Activated CD4-positive, alpha-beta T cell treated with anti-CD3 and anti-CD28 coated beads for 24 hours (primary cell): ENCODE measurements at places on chromosomes 12 and 14.

DNA sequence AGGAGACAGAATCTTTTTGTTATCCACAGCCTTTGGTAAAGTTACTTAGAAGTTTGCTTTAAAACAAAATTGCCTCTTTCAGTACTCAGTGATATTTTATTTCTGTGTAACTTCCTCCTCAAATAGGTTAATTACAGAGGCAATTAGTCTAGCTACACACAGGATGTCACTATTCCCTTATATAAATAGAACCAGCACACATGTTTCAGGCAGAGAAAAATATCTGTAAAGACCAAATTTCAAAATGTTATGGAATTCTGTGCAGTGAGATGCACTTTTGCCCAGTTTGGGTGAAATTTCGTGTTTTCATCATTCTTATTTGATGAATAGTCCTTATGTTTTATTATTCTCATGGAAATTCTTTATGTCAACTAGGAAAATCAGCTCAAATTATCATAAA lies 410.6 kb upstream of the SOX5 start:
- no peak for DNase-seq

DNA sequence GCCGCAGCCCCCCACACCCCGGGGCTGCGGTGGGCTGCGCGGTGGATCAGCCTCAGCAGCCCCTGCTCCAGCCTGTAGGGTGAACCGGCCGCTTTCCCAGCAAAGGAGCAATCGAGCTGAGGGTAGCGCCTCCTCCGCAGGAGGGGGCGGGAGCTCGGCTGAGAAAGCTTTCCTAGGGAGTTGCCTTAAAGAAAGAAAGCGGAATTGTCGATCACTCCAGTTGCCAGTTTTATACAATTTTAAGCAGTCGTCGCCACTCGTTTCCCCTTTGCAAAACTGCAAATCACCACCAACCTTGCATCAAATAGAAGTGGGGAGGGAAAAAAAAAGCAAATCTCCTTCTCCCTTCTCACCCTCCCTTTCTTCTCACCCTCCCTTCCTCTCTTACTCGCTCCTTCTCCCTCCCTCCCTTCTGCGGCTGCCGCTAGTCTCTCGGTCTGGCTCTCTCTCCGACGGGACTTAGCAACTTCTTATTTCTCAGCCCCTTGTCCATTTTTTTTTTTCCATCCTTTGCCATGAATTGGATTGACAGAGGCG lies at the start of gene PDE3A:
TSS of gene PDE3A (plus strand) at position 424 of the 537 bp plus-strand sequence. CDS start 748 bp downstream, outside the sequence.
- DNase-seq, result no peak

DNA sequence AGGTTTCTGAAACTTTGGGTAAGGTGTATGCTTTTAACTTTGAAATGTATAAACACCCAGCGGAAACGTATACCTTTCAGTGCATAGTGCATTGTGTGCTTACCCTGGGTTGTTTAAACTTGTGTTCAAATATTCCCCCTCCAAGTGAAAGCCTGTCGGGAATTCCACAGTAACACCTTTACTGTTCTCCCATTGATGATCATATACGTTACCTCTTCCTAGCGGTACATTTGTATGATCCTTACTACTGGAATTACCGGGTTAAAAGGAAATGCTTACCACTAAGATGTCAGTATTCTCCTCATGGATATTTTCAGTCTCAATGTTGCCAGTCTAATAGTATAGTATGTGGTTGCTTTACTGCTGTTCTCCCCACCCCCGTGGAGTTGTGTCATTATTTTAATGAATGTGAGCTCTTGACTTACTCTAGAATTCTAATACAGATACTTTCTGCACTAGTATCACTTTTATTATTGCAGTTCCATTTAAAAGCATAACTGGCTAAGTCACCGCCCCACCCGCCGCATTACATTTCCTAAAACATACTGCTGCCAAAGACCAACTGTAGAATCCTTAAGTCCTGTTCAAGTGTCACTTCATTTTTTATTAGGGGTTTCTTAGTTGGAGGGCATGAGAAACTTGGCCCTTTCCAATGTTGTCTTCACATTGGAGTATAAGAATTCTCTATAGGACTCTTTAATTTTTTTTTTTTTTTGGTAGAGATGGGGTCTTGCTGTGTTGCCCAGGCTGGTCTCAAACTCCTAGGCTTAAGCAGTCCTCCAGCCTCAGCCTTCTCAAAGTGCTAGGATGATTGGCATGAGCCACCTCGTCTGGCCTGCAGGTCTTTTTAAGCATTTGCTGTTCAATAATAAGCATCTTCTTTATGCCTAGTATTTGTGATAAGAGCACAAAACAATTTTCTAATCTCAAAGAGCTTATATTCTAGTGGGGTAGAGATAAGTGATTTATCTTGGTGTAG lies 24.9 kb downstream of the NUDT4 start:
- no peak for DNase-seq

DNA sequence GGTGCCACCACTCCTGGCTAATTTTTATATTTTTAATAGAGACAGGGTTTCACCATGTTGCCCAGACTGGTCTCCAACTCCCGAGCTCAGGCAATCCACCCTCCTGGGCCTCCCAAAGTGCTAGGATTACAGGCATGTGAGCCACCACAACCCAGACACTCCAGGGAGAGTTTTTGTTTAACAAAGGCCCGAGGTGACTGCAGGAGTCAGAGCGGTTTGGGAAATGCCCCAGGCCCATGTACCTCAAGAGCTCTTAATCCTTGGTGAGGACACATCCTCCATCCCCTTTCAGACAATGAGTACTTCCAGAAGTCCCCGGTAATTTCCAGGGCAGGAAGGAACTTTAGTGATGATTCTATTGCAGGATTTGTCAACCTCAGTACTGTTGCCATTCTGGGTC lies 176.0 kb downstream of the ESRRB start:
- DNase-seq, result no peak

DNA sequence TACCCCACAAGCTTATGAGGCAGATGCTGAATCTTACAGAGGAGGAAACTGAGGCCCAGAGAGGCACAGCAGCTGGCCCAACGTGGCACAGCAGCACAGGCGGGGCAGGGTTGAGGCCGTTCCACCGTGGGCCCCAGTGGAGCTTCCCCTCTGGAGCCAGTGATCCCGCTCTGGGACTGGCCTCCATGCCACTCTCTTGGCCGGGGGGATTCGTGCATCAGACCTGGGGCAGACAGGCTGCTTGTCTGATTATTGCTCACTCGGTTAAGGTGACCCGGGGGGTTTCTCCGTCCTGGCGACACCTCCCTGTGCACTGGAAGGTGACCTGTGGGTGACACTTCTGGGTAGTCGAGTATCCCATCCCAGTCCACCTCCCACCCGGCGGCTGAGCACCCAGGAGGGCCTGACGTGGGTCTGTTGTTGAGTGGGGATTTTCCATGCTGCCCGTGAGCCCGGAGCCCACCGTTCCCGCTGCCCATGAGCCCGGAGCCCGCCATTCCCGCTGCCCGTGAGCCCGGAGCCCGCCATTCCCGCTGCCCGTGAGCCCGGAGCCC lies 27.8 kb downstream of the NOC4L start:
- no peak for DNase-seq

DNA sequence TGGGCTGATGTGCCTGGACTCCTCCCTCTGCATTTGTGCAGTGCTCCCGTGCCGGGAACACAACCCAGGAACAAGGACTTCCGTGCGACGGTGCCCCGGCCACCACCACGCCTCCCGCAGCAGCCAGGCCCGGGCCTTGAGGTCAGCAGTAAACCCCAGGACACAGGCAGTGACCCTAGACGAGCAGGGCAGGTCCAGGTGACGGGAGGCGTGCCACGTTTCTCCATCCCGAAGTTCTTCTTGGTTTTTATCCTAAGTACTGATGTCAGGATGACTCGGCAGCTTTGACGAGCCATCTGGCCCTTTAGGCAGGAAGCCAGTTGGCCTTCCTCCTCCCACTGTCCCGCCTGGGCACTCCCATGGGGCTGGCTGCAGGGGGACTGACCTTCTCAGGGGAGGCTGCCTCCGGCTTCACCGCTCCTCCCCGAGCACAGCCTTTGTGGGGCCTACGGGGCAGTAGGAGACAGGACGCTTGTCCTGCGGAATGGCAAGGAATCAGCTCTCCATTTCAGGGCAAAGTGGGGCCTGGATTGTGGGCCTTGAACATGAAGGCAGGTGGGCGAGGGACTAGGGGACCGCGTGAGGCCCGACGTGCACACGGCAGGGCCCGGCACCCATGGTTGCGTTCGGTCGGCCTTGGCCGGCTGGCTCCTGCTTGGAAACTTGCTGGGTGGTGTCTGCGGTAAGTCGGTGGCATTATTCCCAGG lies 94.1 kb downstream of the FBXL14 start:
- no peak for DNase-seq

DNA sequence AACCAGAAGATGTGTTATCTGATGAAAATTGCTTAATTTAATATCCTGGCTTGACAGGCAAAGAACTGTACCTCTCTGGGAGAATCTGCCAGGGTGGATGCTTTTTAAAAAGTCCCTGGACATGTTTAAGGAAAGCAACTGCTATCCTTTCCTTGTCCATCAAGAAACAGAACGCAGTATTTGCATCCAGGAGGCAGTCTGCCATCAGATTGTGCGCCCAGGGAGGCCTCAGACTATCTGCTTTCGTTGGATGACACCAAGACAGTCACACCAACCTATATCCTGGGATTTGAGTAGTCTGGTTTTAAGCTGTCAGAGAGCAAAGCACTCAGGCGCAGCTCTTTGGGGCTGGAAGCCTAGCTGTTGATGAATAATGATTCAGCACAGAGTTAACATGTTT lies 121.9 kb downstream of the TBX5 start:
- no peak for DNase-seq

DNA sequence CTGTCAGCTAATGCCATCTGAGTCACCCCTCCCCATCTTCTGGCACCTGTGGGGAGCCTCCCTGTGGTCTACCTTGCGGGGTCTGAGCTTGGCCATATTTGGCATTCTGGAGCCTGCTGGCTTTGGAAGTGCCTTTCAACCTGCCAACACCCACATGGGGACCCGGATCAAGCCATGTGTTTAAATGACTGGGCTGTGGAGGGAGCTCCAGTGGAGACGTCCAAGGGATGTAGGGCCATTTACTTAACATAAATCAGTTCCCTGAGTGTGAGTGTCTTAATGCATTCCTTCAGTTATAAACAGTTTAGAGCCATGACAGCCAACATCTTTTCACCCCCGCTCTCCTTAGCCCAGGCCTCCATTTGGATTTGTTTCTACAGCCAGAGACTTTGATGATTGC lies 22.0 kb downstream of the CACNA1C start:
- no peak for DNase-seq

- no peak for DNase-seq
Measured at GRCh38 chr12:6295094-6295811, 15.2 kb upstream of the PLEKHG6 start.

- DNase-seq, result no peak
Measured at GRCh38 chr12:66482351-66483203, 180.3 kb downstream of the HELB start.

- DNase-seq, result no peak
Measured at GRCh38 chr14:102479777-102480176, 29.8 kb downstream of the ANKRD9 start.

DNA sequence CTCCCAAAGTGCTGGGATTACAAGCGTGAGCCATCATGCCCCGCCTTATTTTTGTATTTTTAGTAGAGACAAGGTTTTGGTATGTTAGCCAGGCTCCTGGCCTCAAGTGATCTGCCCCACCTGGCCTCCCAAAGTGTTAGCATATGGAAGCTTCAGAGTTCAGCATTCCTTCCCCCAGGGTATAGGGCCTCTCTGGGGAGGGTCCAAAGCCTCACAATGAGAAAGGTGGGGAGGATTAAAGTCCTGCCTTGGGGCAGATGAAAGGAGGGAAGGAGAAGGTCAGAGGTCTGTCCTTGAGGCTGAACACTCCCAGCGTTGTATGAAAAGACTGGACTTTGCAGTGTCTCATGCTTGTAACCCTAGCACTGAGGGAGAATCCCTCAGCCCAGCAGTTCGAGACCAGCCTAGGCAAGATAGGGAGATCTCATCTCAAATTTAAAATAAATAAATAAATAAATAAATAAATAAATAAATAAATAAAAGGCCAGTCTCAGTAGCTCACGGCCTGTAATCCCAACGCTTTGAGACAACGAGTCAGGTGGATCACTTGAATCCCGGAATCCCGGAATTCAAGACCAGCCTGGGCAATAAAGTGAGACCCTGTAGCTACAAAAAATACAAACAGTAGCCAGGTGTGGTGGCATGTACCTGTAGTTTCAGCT lies 22.0 kb upstream of the RCOR1 start:
- DNase-seq, result no peak

DNA sequence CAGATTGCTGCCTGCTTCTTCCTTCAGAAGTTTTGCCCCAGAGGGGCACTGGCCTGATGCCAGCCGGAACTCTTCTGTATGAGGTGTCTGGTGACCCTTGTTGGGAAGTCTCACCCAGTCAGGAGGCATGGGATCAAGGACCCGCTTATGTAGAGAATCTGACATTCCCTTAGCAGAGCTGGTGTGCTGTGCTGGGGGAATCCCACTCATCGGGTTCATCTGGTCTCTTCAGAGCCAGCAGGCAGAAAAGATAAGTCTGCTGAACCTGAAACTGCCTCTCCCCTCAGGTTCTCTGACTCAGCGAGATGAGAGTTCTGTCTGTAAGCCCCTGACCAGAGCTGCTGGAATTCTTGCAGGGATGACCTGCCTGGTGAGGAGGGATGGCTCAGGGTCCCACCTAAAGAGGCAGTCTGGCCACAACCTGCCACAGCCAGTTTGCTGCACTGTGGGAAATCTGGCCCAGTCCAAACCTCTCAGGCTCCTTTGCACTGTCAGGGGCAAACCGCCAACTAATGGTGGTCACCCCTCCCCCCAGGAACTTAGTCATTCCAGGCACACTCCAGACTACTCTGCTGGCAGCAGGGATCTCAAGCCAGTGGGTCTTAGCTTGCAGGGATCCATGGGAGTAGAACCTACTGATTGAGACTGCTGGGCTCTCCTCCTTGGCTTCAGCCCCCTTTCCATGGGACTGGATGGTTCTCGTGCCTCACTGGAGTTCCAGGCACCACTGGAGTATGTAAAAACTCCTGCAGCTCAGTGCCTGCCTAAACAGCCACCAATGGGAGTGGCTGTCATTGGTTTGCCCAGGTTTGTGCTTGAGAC lies 4.1 kb downstream of the CLEC2D start:
- peak; percentile 60 for DNase-seq

DNA sequence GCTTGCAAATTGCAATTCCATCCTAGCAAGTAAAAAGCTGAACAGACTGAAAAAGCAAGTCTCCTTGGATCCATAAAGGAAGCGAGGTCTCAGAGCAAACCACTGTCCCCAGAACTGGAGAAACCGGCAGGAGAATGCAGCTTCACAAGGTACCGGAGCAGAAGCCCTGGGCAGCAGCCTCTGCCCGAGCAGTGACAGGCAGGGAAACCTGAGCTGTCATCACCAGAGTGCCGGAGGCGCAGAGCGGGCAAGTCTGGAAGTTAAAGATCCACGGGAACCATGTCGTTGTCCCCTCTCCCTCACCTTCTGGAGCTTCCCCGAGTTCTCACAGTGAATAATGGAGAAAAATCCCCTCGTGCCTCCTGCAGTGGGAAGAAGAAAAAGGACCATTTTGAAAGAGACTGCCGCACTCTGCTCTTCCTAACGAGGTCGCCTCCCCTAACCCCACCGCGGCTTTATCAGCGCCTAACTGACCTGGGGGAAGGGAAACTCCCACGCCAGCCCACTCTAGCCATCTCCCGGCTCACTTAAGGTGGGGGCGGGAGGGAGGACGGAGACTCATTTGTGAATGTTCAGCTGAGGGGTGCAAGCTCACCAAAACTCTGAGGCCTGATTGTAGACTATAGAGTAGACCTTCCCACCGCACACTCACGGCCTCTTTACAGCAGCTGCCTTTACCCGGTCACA lies 27.8 kb downstream of the FBXL14 start:
- no peak for DNase-seq

GRCh38 chr12:127143020-127143419 lies 1124.0 kb upstream of the TMEM132C start:
- no peak for DNase-seq
